NCI-H2107 (cell line): ENCODE measurements at places on chromosomes 7 and 10.

- no peak for DNase-seq
Measured at GRCh38 chr10:84632866-84633265, 304.5 kb downstream of the CCSER2 start.

- DNase-seq: no peak
Measured at GRCh38 chr10:27244976-27245375, 4.4 kb upstream of the ACBD5 start.

DNA sequence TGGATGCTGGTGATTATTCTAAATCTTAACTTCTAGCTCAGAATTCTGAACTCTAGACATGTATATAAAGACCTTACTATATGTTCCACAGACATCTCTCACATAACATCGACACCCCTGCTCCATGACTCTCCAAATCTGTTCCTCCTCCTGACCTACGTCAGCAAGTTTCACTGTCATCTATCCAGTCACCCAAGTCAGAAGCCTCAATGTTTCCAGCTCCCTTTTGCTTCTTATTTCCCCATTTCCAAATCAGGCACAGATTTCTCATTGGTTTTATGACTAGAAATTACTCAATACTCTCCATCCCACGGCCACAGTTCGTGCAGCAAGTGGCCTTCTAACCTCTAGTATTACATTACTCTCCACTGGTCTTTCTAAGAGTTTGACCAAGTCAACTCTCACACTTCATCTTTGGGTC lies 28.5 kb downstream of the EPC1 start:
- no peak for DNase-seq

DNA sequence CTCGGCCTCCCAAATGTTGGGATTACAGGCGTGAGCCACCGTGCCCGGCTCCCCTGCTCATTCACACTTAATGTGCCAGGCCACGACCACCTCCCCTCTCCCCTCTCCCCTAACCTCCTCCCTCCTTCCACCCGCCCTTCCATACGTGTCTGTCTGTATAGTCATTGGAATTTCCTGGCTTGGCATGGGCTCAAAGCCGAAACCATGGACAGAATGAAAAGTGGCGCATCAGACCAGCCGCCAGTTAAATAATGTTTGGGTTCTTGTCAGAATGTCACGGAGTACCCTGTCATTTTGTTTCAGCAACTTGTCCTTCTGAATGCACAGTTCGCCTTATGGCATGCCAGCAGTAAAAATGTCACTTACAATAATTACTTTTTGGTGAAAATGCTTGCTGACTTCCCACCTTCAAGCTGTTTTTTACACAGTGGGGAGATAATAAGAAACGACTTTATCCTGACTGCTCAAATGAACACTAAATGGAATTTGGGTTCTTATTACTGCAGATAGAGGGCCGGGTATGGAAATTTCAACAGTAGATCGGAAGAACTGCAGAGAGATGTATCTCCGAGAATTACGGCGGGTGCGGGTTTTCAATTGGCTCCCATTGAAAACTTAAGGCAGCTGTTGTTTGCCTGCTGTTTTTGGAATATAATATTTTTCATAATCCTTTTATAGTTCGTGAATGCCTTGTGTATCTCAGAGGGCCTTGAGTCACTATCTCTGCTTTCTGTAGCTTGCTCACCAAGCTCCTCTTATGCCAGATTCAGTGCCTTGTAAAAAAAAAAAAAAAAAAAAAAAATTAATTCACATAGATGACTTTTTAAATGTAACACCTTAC lies 65.5 kb upstream of the SH2B2 start:
- no peak for DNase-seq

DNA sequence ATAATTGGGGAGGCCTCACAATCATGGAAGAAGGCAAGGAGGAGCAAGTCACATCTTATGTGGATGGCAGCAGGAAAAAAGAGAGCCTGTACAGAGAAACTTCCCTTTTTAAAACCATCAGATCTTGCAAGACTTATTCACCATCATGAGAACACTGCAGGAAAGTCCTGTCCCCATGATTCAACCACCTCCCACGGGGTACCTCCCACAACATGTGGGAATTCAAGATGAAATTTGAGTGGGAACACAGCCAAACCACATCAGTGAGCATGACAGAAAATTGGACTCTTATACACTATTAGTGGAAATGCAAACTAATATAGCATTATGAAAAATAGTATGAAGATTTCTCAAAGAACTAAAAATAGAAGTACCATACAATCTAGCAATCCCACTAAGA lies 271.2 kb downstream of the MAGI2 start:
- DNase-seq: no peak

GRCh38 chr10:85993840-85994507 lies 372.6 kb downstream of the GRID1 start:
- DNase-seq: no peak

DNA sequence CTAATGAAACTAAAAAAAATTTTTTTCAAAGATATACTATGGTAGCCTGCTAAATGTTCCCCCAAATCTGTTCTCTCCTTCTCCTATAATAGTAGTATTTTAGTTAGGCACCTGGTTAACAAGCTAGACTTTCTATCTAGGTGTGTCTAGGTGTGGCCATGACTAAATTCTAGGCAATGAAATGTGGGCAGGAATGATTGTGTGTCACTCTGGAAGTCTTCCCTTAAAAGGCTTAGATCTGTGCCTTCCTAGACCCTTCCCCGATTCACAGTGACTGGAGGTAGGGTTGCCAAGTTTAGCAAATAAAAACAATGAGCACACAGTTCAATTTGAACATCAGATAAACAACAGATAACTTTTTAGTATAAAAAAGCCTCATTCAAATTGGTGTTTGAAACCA lies 8.3 kb upstream of the ARHGAP21 start:
- DNase-seq: no peak

GRCh38 chr7:36185092-36185491 lies 32.0 kb downstream of the EEPD1 start:
- DNase-seq: no peak

DNA sequence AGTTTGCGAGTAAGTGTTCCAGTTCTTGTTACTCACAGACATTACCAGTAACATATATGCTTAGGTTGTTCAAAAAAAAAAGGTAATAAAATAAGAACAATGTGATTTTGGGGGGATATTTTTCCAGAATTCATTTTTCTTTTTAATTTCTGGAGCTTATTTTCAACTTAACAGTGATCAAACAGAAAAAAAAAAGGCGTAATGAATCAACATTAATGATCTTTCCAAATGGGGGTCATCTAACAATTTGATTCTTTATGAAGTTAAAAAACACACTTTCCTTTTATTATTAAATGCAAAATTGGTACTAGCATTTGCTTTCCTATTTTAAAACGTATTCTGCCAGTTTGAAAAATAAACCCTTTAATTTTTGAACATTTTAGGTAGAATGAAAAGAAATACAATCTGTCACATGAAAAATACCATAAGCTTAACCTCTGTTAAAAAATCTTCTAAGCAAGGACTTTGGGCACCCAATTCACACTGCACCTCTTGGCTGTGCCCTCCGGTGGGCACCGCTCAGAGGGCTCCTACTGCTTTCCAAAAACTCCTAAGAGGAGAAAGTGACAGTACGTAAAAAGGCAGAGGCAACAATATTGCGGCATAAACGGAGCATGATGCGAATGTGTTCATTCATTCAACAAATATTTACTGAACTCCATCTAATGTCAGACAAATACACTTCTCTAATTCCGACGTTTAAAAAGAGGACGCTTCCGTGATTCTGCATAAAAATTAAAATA lies 32.6 kb downstream of the CNPY1 start:
- DNase-seq: no peak

GRCh38 chr10:23413629-23414089 lies 25.2 kb upstream of the OTUD1 start:
- no peak for DNase-seq

DNA sequence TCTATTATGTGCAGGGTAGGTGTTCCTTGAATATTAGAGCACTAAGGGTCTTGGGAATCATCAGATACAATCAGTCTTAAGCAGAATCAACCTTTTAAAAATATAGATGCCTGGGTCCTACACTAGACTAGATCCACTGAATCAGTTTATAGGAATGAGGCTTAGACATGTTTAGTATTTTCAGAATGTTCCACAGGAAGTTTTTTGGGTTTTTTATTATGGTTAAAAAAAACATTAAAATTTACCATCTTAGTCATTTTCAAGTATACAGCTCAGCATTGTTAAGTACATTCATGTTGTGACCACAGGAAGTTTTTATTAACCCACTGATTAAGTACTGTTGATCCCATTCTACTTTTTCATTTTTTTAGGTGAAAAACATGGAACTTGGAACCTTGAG lies 135.7 kb downstream of the LCOR start:
- no peak for DNase-seq

DNA sequence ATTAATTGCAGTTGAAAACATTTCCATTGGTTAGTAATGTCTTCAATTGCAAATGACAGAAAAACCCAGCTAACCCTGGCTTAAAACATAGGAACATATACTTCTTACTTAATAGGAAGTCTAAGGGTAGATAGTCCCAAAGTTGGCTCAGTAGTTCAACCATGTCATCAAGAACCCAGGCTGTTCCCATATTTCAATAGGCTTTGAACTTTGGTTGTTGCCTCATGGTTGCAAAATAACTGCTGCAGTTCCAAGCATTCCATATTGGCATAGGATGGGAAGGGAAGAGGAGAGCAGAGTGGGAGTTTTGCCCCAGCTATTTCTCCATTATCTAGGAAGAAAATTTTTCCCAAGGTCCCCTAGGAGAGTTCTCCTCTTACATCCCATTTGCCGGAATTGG lies 81.4 kb upstream of the EEPD1 start:
- DNase-seq: no peak

- DNase-seq: no peak
Measured at GRCh38 chr10:28559618-28560017, 26.7 kb downstream of the WAC start.

DNA sequence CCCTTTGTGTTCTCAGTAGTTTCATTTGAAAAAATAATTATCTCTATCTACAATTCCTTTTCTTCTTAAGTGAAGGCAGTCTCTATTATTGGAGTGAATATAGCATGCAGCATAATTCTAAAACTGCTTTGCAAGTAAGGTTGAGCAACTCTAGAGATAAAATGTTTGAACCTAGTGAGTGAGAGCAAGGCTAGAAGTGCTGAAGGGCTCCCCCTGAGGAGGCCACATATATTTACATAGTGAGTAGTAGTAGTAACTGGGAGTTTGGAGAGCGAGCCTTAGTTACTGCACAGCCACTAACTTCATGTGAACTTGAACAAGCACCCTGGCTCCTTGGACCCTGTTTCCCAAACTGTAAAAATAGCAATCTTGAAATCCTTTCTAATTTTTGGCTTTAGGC lies 141.5 kb upstream of the DKK1 start:
- DNase-seq: no peak

GRCh38 chr7:72213769-72214168 lies 198.4 kb downstream of the CALN1 start:
- no peak for DNase-seq

DNA sequence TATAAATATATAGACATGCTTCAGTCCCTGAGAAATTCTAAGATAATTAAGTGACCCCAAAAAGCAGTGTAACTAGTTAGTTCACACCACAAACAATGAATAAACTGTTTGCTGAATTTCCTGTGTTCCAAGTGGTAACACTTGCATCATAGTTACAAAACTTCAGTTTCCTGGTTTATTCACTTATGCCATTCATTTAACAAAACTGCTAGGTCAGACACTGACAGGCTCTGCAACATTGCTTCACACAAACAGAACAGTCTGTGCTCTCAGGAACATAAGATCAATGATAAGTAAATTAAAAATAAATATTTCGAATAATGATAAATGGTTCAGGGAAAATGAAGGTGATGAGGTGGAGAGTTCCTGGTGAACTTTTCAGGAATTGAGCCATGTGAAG lies 133.3 kb upstream of the NAMPT start:
- no peak for DNase-seq

DNA sequence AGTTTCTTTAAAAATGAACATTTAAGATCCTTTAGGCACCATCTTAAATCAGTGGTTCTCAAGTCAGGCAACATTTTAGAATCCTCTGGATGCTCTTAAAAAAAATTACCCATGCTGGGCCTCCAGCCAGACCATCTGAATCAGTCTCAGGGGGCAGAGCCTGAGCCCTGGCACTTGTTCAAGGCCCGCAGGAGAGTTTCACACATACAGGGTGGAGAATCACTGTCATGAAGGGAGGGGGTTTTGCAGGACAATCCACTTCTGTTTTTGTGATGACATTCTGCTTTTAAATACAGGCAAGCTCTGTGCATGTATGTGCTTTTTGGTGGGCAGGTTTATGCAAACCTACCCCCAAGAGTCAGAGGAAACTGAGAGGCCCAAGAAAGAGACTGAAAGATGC lies 268.6 kb downstream of the SEC23IP start:
- DNase-seq: no peak

DNA sequence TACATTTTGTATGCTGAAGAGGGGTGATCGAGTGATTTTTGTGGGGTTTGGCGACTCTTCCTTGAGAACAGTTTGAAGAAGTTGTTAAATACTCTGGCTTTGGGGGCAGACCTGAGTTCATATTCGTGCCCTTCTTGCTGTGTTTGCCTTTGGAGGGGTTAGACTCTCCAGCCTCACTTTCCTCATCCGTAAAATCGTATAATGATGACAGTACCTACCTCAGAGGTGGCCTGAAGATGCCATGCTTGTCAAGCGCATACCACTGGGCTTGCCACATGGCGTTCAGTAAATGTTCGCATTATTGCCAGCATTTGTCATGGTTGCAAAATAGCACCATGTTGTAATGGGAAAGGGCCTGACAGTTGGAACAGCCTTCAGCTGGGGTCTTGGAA lies 1.3 kb downstream of the STK17A start:
- DNase-seq: no peak

DNA sequence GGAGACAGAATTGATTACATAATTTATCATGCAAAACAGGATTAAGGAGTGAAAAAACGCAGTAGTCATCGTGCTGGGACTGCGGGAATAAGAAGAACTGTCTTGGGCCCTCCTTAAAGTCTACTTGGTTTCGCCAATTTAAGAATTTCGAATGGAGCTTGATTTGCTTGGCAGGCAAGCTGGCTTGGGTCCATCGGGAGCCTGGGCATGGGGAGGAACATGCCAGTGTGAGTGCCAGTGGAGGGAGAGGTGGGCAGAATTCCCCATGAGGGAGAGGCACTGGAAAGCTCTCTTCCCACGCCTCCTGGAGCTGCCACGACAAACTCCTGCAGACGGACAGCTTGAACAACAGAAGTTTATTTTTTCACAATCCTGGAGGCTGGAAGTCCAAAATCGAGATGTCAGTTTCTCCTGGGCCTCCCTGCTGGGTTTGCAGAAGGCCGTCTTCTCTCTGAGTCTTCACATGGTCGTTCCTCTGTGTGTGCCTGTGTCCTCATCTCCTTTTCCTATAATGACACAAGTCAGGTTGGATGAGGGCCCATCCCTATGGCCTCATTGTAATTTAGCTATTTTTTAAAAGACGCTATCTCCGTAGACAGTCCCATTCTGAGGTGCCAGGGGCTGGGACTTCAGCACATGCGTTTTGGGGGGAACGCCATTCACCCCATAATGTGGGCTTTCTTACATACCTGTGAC lies 528.7 kb upstream of the DPP6 start:
- DNase-seq: no peak
